ENCODE measurements at places on chromosomes 2 and 18. TPM values are rescaled to one million over a fixed set of nuclear protein-coding genes. Genes with fewer than 3 reads are reported as not detected.
A peak's percentile ranks its signal among the peaks of the same experiment; 100 is the strongest.

DNA sequence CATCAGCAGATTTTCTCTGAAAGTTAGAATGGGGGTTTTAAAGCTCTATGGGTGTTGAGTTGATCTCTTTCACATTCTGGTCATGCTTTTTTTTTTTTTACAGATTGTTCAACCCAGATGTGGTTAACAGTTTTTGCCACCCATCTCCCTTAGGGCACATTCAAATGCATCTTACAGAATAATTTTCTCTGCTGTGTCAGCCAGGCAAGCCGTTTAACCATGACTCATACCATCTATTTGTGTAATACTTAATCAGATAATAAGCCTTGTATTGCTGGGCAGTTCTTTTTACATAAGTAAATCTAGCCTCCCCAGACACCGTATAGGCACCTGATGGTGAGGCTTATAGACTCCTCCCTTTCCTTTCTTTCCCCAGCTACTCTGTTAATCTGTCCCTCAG lies 62.0 kb downstream of the TGIF1 start:
- no peak overlapping the region for H3K27ac ChIP-seq
- DNase-seq = no peak
- no peak overlapping the region for H3K4me3 ChIP-seq
- H3K36me3 ChIP-seq = no peaks in the 10 kb centered on the region

DNA sequence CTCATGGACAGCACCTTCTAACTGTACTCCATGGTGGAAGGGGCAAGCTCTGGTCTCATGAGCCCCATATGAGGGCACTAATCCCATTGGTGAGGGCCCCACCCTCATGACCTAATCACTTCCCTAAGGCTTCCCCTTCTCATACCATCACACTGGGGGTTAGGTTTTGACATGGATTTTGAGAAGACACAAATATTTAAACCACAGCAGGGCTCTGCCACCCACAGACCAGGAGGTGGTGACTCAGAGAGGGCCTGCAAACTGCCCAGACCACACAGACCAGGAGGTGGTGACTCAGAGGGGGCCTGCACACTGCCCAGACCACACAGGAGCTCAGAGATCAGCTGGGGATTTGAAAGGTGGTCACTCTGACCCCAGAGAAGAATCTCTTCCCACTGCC lies 222.0 kb downstream of the KLHL29 start:
- DNase-seq = no peak
- H3K36me3 ChIP-seq = peaks cover 11% of the 10 kb centered on the region

DNA sequence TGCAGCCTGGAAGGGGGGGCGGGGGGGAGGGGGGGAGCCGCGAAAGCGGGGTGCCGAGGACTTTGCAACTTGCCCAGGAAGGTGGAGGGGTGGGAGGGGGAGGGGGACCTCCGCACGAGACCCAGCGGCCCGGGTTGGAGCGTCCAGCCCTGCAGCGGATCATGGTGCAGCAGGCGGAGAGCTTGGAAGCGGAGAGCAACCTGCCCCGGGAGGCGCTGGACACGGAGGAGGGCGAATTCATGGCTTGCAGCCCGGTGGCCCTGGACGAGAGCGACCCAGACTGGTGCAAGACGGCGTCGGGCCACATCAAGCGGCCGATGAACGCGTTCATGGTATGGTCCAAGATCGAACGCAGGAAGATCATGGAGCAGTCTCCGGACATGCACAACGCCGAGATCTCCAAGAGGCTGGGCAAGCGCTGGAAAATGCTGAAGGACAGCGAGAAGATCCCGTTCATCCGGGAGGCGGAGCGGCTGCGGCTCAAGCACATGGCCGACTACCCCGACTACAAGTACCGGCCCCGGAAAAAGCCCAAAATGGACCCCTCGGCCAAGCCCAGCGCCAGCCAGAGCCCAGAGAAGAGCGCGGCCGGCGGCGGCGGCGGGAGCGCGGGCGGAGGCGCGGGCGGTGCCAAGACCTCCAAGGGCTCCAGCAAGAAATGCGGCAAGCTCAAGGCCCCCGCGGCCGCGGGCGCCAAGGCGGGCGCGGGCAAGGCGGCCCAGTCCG lies 540 bp downstream of the SOX11 start:
- DNase-seq = no peak
- peaks cover 12% of the 10 kb centered on the region for H3K36me3 ChIP-seq
- no peaks in the 10 kb centered on the region for H3K4me1 ChIP-seq
- peak overlapping the region; percentile 97 for H3K4me3 ChIP-seq

- H3K27me3 ChIP-seq = peaks cover 28% of the 10 kb centered on the region
- peak overlapping the region; percentile 84 for H3K4me3 ChIP-seq
- no peak overlapping the region for H3K27ac ChIP-seq
- peaks cover 8% of the 10 kb centered on the region for H3K4me1 ChIP-seq
- DNase-seq = peak; percentile 65
Observed at GRCh38 chr2:232420463-232421188, 14.0 kb downstream of the ALPG start.

Gene PIEZO2
- 3.9 TPM for total RNA-seq

DNA sequence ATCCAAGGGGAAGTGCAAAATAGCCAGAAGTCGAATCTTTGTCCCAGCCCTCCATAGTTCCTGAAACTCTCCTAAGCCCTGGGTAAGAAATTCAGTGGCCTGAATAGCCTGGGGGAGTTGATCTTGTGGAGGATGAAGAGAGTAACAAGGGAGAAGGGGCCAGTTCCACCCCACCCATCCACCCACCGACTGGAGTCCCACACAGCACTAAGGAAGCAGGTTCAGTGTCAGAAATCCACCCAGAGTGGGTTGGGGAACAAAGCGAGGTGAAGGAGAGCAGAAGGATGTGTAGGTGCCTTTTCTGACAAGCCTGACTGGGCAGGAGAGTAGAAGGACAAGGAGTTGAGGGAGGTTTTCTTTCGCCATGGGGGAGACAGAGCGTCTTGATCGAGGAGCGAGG lies 136.8 kb downstream of the SMAD2 start:
- no peaks in the 10 kb centered on the region for H3K4me1 ChIP-seq
- H3K4me3 ChIP-seq = no peak overlapping the region
- H3K27me3 ChIP-seq = no peaks in the 10 kb centered on the region

- no peak for DNase-seq
- H3K27me3 ChIP-seq = no peaks in the 10 kb centered on the region
- no peak overlapping the region for H3K27ac ChIP-seq
- H3K36me3 ChIP-seq = peaks cover 4% of the 10 kb centered on the region
Observed at GRCh38 chr2:84461310-84461709, 2.2 kb upstream of the SUCLG1 start.

- no peak overlapping the region for H3K27ac ChIP-seq
- no peaks in the 10 kb centered on the region for H3K27me3 ChIP-seq
- no peak for DNase-seq
- peaks cover 8% of the 10 kb centered on the region for H3K36me3 ChIP-seq
Observed at GRCh38 chr2:27672723-27673486, 9.2 kb downstream of the SLC4A1AP start.

Measured in H9 (cell line).